Stimulated activated CD8-positive, alpha-beta memory T cell treated with anti-CD3 and anti-CD28 coated beads, Interleukin-7, amount 100 ng/mL, for 24 hours (primary cell): ENCODE measurements at places on chromosomes 13 and 19.
A peak's percentile ranks its signal among the peaks of the same experiment; 100 is the strongest.

- no peak for DNase-seq
These were observed 3.8 kb downstream of the APC2 start for GRCh38 chr19:1453525-1454364.

DNA sequence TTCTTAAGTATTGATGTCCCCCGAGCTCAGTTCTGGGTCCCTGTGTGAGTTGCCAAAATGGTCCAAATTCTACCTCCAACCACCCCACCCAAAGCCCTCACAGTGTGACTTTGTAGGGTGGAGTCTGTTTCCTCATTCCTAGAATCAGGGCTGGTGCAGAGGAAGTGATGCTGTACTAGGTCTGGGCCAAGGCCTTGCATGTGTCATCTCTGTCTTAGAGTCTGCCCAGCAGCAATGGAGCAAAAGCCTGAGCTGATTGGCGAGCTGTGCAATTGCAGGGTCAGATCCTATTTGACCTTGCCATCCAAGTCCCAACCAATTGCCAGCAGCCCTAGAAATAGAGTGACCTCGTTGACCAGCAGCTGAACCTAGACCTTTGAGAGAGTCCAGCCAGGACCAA lies 97.0 kb upstream of the ANKRD10 start:
- no peak for DNase-seq

GRCh38 chr13:47646298-47646697 lies 354.8 kb downstream of the SUCLA2 start:
- no peak for DNase-seq

DNA sequence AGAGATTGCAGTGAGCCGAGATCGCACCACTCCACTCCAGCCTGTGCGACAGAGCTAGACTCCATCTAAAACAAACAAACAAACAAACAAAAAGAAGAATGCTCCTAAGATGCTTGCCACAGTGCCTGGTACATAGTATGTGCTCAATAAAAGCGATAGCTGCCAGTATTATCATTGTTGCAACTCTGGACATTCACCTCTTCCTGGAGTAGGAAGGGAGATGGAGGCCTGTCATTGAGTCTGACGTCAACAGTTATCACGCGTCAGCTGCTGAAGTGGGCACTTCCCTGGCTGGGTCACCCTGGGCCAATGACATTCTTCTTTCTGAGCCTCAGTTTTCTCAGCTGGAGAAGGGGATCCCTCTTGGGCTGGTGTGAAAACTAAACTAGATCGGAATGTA lies 4.2 kb upstream of the PLAUR start:
- no peak for DNase-seq

DNA sequence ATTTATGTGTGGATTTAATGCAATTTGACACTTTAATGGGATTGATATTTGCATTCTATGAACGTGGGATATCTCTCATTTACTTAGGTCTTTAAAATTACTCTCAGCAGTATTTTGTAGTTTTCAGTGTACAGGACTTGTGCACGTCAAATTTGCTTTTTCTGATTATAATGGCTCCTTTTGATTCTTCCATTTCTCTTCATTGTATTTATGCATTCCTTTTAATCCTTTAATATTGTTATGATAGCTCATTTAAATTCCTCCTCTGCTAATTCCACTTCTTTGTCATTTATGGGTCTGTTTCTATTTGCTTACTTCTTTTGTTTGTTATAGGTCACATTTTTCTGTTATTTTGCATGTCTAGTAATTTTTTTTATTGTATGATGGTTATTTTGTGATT lies 226.6 kb downstream of the ATP8A2 start:
- no peak for DNase-seq

DNA sequence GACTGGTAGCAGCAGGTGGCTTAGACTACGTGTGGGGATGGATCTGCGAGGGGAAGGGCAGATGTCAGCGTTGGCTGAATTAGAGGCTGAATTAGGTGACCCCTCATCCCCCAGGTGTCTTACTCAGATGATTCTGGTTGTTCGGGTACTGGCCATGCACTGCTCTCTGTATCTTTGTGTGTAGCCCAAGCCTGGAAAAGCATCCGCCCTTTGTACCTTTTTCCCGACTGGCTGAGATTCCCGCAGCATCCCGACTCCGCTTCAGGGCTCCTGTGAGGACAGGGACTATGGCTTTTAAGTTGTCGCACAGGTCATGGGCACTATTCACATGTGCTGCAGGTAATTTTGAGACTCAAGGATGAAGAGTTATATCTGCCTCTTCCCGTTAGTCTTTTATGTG lies 7.2 kb downstream of the TFDP1 start:
- DNase-seq: no peak

DNA sequence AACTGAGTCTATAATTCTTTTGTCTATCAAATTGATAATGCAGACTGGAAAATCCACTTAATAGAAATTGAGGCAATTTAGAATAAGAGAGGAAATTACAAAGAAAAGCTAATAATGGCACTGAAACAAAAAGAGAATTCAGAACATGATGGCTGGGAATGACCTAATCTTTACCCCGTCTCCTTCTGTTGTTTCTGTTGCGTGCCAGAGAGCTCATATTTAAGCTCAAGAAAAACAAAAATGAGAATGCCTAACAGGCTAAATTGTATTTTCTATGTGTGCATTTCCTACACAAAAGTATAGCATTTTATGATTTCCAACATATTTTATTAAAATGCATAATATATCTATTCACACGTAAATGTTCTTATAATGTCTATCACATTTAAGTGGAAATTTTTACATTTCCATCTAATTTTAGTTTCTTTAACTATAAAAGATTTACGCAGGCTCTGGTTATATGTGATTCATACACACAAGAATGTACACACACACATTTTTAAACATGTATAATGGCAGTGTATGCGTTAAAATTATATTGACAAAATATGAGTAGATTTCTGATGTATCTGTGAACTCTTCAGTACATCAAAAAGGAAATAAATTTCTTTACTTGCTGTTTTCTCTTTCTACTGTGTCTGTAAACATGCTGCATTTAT lies 432.3 kb downstream of the SLITRK6 start:
- no peak for DNase-seq

DNA sequence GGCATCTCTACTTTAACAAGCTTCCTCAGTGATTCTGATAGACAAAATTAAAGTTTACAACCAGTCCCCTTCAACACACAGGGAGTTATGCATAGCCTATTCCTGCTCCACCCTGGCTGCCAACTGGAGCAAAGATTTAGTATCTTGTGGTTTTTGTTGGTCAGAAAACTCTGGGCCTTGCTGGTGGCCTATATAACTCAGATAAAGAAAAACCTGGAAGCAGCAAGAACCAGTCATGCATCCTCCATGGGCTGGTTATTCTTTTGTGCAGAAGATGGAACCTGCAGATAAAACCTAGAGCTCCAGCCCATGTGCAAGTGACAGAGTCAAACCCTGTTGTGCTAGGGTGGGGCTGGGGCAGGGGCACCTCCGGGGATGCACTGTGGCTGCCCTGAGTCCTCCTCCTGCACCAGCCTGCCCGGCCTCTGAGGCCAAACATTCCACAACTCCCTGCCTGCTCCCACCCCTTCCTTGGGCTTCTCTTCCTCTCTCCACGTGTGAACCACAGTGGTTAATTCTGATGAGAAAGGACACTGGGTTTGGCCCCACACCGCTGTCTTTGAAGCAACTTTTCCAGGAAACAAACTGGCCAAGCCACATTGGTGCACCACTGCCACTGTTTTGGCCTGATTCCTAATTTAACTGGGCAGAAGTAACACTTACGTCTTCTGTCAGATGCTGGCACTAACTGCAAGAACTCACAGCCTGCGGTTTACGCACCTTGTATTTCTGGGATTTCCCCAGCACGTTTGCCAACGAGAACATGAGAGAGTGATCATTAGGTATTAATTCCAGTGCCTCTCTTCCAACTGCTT lies 23.3 kb upstream of the GGACT start:
- no peak for DNase-seq

- no peak for DNase-seq
These were observed 247.3 kb downstream of the MTUS2 start for GRCh38 chr13:29067306-29067945.

GRCh38 chr13:32134241-32135055 lies 102.9 kb downstream of the FRY start:
- no peak for DNase-seq

DNA sequence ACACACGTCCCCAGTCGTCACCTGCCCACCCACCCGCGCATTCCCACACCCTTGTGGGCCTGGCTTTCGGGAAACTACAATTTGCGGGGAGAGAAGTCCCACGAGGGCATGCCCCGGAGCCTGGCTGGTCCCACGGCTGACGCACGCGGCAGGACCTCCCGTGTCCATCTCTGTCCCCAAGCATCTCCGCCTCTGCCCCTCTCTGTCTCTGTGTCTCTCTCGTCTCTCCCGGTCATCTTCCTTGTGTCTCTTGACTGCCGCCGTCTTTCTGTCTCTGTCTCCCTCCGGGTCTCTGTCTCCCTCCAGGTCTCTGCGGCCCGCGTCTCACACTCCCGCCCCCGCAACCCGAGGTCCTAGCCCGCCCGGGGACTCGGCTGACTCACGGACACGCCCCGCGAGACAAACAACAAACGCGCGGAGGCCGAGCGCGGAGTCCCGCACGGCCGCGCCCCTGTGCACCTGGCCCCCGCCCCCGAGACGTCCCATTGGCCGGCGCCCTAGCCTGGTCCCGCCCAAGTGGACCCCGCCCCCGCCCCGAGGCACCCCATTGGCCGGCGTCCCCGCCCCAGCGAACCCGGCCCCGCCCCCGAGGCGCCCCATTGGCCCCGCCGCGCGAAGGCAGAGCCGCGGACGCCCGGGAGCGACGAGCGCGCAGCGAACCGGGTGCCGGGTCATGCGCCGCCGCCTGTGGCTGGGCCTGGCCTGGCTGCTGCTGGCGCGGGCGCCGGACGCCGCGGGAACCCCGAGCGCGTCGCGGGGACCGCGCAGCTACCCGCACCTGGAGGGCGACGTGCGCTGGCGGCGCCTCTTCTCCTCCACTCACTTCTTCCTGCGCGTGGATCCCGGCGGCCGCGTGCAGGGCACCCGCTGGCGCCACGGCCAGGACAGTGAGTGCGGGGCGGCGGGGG lies at the start of gene FGF22:
FGF22 (plus strand) TSS at position 627 of the 908 bp plus-strand sequence; CDS start at position 674, 47 bp downstream.
- peak; percentile 88 for DNase-seq

- no peak for DNase-seq
These were observed 79.5 kb upstream of the KL start for GRCh38 chr13:32936716-32937115.

DNA sequence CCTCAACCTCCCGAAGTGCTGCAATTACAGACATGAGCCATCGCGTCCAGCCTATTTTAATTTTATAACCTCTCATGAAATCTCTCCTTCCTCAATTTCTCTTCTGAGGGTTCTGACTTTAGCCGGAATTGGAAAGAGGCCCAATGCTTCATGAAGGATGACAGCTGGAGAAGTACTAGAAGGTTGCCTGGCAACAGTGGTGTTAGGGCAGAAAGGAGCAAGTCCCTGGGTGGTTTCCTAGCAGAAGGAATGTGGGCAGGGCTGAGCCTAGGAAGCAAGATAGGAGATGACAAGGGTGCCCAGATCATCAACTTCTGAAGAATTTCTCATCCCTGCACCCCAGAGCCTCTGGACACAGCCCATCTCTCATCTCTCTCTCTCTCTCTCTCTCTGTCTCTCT lies 25.8 kb downstream of the CACNG6 start:
- no peak for DNase-seq

GRCh38 chr13:113448545-113448884 lies 4.8 kb downstream of the ADPRHL1 start:
- no peak for DNase-seq

DNA sequence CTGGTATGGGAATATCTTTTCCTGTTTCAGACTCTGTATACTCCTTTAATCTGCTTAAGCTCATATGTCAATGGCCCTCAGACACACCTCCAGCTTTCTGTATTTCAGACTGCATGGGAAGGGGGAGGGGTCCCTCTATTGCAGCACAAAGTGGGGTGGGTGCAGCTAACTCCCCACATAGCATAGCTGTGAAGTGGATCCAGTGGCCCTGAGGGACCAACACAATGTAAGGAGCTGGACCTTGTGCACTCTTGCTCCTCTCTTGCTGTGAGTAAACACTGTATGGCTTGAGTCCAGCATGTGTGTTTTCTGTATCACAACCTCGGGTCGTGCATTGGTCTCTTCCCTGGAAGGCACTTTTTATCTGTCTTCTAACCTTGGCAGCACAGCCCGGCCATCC lies 669.9 kb downstream of the PCDH9 start:
- DNase-seq: no peak

DNA sequence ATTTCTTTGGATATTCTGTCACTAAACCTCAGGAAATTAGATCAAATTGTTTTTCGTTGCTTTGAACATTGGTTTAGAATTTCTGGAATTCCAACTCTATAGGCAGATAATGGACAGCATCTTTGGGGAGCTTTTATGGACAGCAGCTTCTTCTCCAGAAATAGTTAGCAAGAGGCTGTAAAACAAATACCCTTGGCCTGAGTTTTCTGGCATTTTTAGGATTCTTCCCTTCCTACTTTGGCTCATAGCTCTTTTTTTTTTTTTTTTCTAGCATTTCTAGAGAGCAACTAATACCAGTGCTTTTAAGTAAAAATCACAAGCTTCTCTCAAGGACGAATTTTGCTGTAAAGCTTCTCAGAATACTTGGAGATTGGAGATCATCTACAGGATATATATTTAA lies 169.8 kb upstream of the SPRY2 start:
- DNase-seq: no peak

DNA sequence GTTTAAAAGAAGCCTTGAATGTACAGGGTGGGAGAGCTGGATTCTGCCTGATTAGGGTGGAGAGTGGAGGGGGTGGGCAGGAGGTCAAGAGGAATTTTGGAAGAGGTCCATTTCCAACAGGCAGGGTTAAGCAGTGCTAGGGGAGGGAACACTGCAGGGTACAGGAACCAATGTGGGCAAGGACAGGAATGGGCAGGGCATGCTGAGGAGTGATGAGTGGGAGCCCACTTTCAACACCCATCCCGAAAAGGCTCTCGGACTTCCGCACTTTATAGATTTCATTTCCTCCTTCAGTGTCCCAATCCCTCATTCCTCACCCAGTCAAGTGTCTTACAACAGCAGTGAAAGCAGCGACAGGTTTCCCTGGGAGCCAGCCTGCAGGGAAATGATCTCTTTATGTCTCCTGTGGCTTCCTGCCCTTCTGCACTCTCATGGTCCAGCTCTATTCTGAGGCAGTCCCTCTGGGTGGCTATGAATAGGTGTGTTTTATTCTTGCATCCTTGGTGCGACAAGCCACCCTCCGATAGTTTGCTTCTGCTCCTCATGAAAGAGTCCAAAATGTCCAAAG lies 50.5 kb upstream of the ZNF507 start:
- DNase-seq: no peak

DNA sequence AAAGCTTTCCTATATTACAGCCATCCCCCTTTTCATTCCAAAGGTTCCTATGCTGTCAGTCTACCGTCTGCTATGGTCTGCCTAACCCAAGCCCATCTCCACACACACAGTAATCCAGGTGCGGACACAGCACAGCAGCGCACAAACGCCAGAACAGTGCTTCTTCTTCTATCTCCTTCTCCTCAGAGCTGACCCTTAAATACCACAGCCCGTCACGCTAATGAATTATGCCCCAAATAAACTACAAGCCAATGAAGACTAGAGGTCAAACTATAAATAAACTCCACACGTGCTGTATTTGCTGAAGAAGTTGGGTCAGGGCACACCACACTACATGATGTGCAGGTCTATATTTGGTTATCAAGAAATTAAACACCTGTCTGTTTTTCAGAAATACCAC lies 71.8 kb downstream of the TBC1D4 start:
- DNase-seq: no peak

GRCh38 chr13:21342699-21343442 lies 116.2 kb downstream of the ZDHHC20 start:
- DNase-seq: no peak
